Pons (tissue), 1 donor: ENCODE measurements at places on chromosomes 1 and 21.

- DNase-seq = no peak
These were observed 13.6 kb downstream of the MTR start for GRCh38 chr1:236808564-236809130.

DNA sequence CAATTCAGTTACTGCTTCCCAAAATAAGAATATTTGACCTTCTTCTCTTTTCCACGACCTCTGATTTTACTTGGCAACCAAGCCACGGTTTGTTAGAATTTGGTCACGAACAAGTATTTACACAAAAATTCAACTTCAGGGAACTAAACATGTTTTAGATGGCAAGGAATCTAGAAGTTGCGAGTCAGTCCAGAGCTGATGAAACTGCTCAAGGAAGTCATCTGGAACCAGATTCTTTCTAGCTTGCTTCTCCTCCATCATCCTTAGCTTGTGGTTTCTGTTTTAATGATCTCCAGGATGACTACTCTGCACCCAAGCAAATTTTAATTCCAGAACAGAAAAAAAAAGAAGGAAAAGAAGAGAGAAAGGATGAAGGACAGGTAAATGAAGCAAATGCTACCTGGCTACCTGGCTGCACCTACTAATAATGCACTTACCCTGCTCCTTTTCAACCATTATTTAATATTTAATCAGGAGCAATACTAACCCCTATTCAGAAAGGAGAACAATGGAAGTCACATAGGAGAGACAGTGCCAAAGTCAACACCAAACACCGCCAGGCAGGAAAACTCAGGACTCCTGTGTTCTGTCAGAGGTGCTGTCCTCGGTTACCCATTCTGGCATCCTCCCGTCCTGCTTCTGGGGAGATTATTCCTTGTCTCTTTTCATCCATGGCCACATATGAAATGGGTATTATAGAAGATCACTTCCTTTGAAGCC is 54.2 kb upstream of the RGS7 start:
- DNase-seq = no peak

GRCh38 chr1:178060789-178061556 is 32.9 kb upstream of the RASAL2 start:
- DNase-seq = peak; percentile 58

- no peak for DNase-seq
These were observed 47.6 kb upstream of the DMRTB1 start for GRCh38 chr1:53411541-53412152.

DNA sequence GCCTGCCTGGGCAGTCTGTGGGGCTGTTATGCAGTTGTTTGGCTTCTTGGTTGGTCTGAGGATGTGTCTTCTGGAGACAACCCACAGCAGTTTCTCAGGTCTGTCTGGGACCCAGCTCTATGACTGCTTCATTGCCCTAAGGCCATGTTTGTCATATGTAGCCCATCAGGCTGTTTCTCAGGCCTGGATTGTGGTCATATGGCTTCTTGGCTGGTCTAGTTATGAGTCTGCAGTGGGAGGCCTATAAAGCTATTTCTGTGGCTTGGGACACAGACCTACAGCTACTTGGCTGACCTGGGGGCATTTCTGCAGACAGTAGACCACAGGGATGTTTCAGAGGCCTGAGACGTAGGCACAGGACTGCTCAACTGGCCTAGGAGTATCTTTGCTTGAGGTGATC is 41.5 kb downstream of the CHIA start:
- DNase-seq = no peak

- no peak for DNase-seq
These were observed 154.1 kb downstream of the ADSS2 start for GRCh38 chr1:244297616-244298015.

DNA sequence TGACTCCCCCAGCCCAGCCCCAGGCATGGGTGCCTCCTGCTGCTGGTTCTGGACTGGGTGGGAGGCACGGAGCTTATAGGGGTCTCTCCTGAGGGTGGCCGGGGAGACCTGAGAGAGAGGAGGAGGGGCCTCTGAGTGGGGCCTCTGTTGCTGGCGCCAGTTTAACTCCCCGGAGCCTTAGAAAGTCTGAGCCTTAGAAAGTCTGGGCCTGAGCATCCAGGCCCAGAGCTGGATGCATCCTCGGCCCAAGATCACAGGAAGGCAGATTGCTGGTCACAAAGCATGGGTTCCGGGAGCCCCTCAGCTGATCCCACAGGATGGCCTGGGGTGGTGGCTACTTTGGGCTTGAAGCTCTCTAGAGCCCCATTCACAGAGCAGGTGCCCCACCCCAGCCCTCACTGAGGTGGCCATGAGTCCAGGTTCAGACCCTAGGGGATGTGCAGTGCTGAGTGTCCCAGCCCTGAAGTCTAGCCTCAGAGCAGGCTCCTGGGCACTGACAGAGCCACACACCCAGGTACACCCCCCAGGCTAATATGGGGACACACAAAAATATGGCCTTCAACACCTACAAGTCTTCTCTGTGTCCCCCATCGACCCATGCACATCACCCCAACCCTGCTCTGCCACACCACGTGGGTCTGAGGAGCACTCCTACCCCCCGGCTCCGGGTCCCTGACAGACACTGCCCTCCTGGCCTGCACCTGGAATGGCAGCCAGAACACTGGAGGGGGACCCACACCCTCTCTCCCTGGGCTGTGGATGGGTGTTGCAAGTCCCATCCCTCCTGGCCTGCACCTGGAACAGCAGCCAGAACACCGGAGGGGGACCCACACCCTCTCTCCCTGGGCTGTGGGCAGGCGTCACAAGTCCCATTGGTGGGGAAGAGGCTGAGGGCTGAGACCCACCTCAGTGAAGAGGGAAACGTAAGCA is 9.7 kb downstream of the PLA2G2F start:
- DNase-seq = no peak

DNA sequence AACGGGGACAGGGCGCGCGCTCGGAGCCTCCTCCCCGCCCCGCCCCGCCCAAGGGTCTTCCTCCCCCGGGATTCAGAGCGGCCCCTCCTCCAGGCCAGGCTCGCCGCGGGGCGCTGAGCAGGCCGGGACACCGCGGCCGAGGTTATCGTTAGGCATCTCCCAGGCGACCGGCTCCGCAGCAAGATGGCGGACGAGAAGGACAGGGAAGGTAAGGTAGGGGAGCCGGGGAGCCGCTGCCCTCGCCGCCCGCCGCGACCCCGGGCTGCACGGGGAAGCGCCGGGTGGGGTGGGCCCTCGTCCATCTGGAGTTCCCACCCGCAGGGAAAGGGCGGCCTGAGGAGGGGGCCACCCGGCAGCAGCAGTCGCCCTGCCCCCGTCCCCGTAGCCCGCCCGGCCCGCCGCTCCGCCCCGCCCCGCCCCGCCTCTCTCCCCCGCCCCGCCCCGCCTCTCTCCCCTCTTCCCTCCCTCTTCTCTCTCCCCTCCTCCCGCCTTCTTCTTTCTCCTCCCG is 105.9 kb upstream of the HNRNPU start:
- peak; percentile 72 for DNase-seq

DNA sequence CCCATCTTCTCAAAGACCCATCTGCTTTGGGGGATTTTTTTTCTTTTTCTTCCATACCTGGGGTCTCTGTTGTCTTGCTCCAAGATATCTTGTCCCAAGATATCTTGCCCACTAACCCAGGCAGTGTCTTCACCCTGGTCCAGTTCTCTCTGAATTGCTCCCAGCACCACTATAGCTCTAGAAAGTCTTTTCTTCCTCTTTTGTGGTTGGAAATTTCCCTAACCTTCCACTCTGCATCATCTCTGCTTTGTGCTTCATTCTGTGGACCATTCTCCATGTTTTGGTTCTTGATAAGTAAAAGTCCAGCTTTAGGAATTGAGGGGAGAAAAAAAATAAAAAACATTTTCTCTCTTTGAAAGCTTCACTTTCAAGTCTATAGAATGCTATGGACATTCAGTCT is 20.9 kb downstream of the STYXL2 start:
- no peak for DNase-seq

- no peak for DNase-seq
These were observed 3.2 kb upstream of the IKBKE start for GRCh38 chr1:206466840-206467649.

DNA sequence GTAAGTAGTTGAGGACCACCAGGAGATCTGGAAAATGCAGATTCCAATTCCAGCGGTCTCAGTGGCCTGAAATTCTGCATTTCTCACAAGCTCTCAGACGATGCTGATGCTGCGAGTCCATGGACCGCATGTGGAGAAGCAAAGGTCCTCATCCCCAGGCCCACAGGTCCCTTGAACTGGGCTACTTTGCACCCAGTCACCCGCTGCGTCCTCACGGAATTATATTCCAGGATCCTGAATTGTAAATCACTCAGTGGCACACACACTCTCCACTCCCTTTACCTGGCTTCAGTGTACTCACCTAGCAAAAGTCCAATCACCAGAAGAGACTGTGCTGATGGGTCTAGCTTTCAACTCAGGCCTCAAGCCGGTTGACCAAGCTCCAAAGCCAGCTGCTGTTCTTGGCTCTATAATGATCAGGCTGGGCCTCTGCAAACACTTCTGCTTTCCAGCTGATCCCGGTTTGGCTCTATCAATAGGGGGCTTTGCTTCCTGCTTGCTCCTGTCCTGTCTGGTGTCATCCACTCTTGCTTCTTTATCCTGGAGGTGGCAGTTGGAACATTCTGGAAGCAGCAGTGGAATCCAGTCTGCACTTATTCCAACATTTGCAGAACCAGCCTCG is 904 bp upstream of the RPL22 start:
- DNase-seq = no peak

DNA sequence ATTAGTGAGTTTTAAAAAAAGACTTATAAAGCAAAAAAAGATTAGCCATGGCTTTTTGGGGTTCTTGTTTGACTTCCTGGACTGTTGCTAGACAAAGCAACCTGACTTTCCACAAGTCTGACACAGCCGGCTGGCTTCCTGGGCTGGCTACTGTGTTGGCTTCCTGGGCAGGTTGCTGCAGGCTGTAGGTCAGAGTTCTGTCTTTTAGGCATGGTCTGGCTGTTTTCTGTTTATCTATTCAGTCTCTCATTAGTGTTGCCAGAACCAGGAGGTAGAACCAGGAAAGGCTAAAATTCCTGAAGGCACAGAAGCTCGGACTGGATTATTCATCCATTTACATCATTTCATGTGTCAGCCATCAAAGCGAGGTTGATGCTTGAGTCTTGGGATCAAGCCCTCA is 88.6 kb upstream of the SLC35F3 start:
- no peak for DNase-seq

GRCh38 chr21:31660259-31660565 is 719 bp downstream of the SOD1 start:
- DNase-seq = peak; percentile 35

DNA sequence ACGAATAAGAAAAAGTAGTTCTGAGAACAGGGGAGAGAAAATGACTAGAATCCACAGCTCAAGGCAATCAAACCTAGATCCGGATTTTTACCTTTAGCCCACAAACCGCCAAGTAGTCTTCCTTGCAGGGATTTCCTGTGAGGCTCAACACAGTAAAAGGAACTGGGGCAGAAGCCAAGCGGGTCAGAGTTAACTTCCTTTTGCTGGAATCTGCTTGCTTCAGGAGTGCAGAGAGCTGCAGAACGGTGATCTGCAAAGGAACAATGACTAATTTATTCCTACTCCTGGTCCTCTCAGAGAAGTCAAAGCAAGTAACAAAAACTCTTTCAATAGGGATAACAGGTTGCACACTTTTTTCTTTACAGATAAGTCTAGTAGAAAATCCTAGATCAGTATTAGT is 53.4 kb downstream of the UBR4 start:
- DNase-seq = peak; percentile 32

- DNase-seq = no peak
These were observed 27.8 kb downstream of the CCDC185 start for GRCh38 chr1:223421025-223421424.

DNA sequence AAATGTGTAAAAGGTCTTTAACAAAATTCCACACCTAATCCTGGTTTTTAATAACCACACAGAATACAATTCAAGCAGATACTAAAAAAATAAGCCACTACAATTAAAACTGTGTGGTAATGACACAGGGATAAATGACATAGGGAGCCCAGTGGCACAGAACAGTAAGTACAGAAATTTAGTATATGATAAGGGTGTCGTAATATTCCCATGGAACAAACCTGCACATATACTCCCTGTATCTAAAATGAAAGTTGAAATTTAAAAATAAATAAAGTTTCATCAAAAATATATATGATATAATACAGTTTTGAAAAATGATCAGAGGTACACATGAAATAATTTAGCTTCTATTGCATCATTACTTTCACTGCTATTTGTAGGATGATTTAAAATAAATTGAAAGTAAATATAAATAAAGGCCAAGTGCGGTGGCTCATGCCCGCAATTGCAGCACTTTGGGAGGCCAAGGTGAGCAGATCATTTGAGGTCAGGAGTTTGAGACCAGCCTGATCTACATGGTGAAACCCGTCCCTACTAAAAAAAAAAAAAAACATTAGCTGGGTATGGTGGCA is 56.5 kb downstream of the COLGALT2 start:
- DNase-seq = peak; percentile 9

GRCh38 chr1:2640626-2641025 is 7.8 kb upstream of the MMEL1 start:
- no peak for DNase-seq

DNA sequence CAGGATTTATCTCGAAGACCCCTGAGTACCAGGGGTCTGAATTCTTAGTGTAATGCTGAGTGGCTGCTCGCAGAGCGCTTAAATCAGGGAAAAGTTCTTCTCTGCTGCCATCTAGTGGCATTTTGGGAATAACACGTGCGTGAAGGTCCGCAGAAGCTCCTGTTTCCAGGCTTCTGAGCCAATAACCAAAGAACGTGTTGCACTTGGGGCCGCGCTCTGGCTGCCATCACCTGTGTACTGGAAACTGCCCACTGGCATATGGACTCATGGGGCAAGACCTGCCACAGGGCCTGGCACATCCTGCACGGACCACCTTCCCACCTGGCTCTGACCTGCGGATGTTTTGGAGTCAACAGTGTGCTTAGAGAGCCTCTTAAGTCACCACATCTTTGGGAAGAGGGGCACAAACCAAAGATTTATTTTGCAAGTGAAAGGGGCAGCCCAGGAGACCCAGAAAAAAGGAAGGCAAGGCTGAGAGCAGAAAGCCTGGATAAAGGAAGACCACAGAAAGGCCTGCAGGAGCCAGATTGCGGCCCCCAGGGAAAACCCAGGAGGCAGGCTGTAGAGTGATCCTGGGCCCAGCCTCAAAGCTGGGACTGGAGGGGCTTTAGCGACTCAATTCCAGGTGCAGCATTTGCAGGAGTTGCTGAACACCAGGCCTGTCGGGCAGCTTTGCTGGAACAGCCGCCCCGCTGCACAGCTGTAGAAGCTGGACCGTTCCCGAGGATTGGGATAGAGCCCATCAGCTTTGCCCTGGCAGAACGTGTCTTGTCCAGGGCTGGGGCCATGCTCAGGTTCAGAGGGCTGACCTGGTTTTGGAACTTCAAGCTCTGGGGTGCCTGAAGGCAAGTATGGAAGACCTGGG is 13.0 kb downstream of the CHIT1 start:
- peak; percentile 75 for DNase-seq

DNA sequence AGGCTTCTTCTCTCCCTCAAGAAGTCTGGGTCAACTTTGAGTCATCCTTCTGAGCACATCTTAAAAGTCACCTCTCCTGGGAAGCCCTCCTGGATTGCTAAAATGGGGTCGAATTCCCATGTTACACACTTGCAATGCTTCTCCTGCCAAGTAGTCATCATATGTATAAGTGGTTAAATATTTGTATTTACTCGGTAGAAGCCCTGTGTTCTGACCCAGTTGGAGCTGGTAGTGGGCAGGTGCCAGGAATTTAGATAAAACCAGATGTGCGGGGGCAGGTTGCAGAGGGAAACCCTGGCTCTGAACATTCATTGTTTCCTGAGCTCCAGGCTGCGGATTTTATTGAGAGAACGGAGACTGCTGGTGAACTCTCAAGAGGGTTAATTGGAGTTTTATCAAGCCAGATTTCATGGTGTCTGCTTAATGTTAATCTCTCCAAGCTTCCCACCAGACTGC is 52.8 kb upstream of the RPL11 start:
- DNase-seq = no peak
